CD4-positive, alpha-beta T cell treated with Interleukin-2 at 100 ng/mL for 4 hours (primary cell): ENCODE measurements at places on chromosomes 3 and 15.

GRCh38 chr3:116886202-116886893 lies 176.8 kb downstream of the TUSC7 start:
- no peak for DNase-seq

DNA sequence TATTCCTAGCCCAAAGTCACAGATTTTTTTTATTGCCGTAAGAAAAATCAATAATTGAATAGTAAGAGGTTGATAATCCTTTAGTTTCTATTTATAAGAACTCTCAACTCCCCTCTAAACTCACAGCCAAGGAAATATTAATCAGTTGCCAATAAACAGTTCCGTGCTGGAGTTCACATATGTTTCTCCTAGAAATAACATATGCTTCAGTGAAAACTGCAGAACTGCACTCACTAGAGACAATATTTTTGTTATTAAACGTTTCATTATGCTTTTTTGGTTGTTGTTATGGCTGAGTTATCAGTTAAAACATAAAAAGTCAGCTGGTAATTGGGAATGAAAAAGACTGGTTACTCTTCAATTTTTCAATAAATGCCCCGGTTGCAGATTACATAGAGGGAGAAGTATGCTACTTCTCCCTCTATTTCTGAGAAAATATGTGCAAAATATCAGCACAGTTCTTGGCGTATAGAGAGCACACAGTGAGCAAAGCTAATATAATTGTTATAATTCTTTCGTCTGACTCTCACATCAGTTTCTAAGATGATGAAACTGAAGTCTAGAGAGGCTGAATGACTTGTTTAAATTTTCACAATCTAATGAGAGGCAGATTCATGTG lies 781.2 kb upstream of the GRM7 start:
- DNase-seq = no peak

- no peak for DNase-seq
These were observed 3.9 kb upstream of the CCR3 start for GRCh38 chr3:46238386-46238785.

DNA sequence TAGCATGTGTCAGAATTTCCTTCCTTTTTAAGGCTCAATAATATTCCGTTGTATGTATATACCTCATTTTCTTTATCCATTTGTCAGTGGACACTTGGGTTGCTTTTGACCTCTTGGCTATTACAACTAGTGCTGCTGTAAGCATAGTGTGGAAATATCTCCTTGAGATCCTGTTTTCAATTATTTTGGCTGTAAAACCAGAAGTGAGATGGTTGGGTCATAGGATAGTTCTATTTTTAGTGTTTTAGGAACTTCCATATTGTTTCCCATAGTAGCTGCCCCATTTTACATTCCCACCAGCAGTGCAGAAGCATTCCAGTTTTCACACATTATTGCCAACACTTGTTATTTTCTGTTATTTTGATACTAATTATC lies 70.4 kb upstream of the C15orf39 start:
- no peak for DNase-seq

DNA sequence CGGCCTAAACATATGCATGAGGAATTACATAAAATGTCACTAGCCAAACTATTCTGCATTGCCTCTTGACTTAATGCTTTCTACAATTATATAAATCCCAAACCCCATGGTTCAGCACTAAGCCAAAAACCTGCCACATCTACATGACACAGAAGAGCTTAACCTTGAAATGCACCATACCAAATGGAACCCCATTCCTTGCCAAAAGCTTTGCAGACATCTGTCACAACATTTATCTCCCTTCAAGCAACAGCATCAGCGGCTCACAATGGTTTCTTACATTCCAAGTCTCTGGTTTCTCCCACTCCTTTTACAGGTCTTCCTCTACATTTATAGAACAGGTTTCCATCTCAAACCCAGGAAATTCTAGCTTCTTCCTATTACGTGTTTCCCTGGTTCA lies 58.4 kb upstream of the GYG1 start:
- no peak for DNase-seq
